ENCODE measurements at places on chromosomes 1 and 21. TPM values are rescaled to one million over a fixed set of nuclear protein-coding genes. Genes with fewer than 3 reads are reported as not detected.

- no peak for DNase-seq
Observed at GRCh38 chr1:82858031-82858430, 1057.3 kb downstream of the ADGRL2 start.

- DNase-seq: no peak
Observed at GRCh38 chr1:73859227-73859626, 338.7 kb downstream of the LRRIQ3 start.

- no peak for DNase-seq
Observed at GRCh38 chr1:193426061-193426460, 239.6 kb upstream of the B3GALT2 start.

GRCh38 chr1:165476776-165477175 is 31.9 kb upstream of the RXRG start:
- no peak for DNase-seq

Gene SLC5A9
- not detected for total RNA-seq

DNA sequence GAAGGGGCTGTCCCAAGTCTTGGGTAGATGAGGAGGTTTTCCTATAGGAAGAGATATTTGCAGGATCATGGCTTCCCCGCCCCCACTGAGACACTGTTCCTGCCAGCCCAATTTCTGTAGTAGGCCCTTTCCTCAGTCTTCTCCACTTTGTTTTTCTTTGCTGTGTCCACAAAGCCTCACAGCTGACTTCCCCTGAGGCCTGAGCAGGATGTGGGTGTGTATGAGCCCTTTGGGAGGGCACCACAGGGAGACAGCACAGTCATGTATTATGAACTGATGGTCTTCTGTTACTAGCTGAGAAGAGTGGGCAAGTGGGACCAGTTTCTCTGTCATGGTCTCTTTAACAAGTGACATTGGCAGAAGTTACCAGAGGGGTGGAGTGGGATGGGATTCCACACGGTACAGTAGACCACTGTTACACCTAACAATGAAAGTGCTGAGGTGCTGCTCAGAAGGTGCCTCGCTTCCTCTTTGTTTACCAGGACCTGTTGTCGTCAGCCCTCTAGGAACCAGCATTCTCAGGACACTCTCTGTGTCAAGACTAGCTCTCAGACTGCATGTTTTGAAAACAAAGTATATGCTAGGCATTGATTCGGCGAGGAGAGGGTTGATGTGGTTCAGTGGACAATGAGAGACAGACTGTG is 253.8 kb upstream of the HOOK1 start:
- no peak for DNase-seq

- DNase-seq: no peak
Observed at GRCh38 chr1:21263052-21263429, 27.2 kb downstream of the ECE1 start.

DNA sequence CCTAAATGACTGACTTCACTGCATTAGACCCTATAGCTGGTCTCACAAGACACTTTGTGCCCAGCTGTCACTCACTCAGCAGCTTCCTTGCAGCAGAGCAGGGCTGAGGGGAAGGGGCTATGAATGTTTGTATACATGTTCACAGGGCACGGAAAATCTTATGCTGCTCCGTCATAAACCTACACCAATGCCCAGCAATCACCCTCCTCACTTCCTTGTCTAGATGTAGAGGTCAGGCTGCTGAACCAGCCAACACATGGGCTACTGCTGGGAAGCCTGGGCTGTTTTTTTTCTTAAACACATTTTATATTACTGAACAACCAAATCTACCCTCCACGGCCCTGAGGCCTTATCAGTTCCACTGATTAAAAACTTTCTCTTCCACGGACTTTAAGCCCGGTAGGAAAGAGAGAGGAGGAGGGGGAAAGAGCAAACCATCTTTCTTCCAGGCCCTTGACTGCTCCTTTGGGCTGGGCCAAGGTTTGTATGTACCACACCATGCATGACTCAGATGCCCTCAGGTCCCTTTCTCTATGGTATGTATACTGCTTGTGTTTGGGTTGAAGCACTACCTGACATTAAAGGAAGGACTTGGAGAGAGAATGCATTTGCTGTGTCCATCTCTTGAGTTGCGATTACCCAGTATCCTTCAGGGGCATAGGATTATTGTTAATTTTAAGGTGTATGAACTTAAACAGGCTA is 12.7 kb downstream of the MTFR1L start:
- no peak for DNase-seq

DNA sequence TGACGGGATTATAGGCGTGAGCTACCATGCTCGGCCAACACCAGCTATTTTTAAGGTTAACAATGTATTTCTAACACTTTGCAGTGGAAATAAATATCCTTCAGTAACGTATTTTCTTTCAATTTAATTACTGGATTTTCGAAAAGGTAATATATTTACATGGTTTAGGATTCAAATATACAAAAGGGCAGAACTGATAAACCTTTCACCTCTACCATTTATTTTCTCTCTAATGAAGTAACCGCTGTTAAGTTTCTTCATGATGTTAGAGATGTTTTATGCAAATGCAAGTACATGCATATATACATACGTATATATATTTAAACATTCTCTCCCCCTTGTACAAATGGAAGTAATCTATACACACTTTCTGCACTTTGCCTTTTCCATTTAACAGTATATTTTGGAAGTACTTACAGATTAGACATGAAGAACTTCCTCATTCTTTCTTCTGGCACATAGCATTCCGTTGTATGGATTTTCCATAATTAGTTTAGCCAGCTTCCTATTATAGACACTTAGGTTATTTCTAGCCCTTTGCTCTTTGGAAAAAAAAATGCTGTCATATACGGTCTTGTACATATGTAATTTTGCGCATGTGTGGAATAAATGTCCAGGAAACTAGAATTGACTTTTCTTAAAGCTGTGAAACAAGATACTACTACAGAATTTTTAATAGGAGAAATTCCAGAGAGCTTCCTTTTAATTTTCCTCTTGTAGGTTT is 14.9 kb upstream of the HJV start:
- DNase-seq: no peak

DNA sequence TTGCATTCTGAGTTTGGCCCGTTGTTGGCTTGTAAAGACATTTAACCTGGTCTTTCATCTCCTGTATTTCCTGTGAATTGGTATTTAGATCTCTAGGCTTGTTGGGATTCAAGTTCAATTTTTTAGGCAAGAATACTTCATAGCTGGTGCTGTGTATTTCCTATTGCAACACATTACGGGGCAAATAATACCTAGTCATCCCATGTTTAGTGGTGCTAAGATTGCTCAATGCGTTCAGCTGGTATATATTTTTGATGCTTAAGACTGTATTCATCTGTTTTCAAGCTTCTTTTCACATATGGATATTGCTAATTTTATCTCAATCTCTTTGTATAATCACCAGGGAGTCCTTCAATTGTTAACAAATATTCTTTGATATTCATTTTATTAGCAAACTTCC is 87.5 kb upstream of the ZBTB18 start:
- DNase-seq: no peak

Gene ZNF644
- 78.2 TPM for total RNA-seq

GRCh38 chr1:200877839-200878551 is 5.2 kb downstream of the GPR25 start:
- no peak for DNase-seq

All from naive thymus-derived CD8-positive, alpha-beta T cell (primary cell).